ENCODE measurements at places on chromosomes 5 and 9.

DNA sequence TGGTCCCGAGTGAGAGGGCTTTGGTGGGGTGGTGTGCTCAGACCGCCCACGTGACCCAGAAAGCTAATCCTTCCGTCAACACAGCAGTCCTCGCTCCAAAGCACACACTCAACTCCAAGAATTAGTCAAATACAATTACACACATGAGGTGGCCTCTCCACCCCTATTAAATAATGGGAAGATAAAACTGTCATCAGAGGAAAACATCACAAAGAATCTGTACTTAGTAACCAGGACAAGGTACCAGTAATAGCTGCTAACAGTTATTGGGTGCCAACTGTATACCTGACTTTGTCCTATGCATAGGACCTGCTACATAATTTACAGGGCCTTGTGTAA lies 222.8 kb downstream of the HSPA4 start:
- DNase-seq = no peak

DNA sequence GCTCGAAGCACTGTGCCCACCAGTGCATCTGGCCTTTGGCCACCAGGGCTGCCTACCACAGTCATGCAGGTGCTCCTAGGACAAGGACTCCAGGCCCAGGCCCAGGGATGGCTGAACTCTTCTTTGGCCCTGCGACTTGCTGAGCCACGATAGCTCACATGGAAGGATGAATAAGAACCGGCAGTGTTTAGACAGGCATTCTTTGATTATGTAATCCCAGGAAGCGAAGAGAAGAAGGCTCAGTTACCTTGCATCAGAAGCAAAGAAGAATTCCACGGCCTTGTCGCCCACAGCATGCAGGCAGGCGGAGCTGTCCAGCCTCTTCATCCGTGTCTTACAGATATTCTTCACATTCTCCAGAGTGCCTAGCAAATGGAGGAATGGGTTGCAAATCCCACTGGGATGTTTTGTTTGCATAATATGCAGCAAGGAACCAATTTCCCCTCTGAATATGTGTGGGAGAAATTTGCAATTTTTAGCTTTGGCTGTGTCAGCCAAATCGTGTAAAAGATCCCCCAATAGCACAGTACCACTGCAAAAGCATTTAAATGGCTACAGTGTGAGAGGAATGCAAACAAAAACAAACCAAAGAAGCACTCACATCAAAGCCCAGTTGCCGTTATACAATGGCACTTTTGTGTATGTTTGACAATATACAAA lies 29.1 kb downstream of the GFPT2 start:
- no peak for DNase-seq

- DNase-seq = peak; percentile 83
These were observed 75.1 kb downstream of the FGF18 start for GRCh38 chr5:171494452-171495121.

GRCh38 chr5:2465383-2465782 lies 286.1 kb downstream of the IRX2 start:
- DNase-seq = no peak

GRCh38 chr5:37005946-37006540 lies 129.5 kb downstream of the NIPBL start:
- peak; percentile 57 for DNase-seq

GRCh38 chr5:142143878-142144277 lies 35.3 kb downstream of the NDFIP1 start:
- DNase-seq = peak; percentile 67

DNA sequence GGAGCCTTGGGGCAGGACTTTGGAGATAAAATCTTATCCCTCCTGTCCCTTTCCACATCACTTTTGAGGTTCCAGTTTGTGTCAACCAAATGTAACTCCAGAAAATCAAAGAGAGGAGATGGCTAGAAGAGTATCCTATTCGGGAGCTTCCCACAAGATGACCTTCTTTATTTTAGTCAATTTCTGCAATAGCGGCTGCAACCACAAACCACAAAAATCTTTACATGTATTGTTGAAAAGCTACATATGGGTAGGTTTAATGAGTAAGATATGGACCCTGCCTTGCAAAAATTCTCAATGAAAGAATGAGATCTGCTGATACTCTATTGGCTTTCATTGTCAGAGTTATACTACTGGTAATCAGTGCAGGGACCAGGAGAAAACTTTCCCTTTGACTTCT lies 92.2 kb upstream of the MAMDC2 start:
- DNase-seq = no peak

DNA sequence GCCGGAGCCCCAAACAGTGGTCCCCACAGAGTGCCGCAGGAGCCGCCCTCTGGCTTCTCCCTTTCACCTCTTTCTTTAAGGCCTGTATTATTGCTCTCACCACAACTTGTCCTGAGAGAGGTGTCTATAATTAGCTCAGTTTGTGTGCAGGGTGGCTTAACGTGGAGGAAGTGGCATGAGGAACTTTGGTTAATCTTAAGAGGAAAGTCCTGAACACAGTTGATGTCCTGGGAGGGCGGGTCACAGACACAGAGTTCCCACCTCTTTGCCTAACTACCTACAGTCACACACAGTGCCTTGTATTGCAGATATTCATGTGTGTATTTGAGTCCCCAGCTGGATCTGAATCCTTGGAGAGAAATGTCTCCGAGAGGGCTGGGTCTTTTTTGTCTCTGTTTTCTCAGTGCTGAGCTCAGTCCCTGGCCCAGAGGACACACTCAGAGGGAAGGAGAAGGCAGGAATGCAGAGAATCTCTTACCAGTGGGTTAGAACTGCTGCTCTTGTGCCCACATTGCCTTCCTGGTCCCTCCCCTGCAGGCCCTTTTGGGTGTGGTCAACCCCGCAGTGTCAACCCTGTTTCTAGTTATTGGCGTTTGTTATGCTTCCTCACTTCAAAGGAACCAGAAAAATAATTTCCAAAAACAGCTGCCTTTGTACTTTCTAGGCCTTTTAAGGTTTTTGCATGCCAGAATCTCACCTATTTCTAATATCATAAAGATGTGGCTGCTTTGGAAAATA lies 392.5 kb downstream of the KDM4C start:
- peak; percentile 81 for DNase-seq

DNA sequence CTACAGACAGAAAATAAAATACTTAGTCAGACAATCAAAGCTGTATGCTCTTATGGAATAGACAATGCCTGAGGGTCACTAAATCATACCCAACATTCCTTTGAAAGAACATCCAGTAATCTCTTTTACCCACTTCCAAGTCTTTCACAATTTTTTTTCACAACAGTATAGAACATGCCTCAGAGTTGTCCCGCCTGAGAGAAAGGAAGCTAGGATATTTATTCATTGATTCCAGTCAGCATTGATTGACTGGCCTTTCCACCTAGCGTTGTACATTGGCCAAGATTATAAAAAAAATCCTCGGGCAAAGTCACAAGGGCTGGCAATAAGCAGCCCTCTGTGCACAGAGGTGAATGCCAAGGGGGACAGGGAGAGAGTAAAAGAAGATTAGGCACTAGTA lies 318.1 kb upstream of the PIK3R1 start:
- DNase-seq = no peak

DNA sequence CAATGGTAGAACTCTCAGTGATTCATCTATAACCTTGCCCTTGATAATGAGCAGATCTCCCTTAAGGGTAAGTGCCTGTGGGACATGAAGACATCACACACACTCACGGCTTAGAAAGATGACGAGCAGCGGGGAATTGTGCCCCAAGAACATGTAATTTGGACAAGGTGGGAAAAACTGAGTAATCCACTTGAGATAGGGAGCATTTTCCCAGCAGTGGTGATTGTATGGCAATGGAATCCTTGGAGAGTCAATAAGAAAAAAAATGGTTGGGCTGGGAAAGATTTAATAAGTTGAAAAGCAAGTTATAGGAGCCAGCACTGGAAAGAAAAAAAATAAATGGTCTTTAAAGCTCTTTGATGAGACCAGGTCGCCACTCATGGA lies 193.1 kb downstream of the GLIS3 start:
- DNase-seq = no peak

DNA sequence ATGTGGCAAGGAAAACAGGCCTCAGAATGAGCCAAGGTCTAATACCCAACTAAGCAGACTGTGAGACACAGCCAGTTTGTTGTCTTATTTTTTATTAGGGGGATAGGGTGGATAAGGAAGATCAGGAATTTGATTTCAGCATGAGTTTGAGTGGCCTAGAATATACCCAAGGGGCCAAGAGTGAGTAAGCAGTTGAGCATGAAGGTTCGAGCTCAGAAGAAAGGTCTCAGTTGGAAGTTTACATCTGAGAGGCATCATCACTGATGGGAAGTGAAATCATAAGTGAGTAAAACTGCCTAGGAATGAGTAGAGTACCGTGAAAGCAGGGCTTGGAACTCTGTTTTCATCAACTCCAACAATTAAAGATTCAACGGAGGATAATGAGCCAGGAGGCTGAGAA lies 12.6 kb downstream of the PSMD5 start:
- no peak for DNase-seq

DNA sequence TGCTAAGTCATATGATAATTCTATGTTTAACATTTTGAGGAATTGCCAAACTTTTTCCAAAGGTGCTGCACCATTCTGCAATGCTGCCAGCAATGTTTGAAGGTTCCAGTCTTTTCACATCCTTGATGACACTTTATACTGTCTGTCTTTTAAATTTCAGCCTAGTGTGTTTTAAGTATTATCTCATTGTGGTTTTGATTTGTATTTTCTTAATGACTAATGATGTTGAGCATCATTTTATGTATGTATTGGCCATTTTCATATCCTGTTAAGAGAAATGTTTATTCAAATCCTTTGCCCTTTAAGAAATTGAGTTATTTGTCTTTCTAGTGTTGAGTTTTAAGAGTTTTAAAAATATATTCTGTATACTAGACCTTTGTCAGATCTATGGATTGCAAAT lies 5.0 kb upstream of the TEX48 start:
- DNase-seq = no peak

GRCh38 chr5:103951776-103952175 lies 389.2 kb upstream of the NUDT12 start:
- no peak for DNase-seq

GRCh38 chr9:25917731-25918362 lies 239.6 kb upstream of the TUSC1 start:
- DNase-seq = no peak

DNA sequence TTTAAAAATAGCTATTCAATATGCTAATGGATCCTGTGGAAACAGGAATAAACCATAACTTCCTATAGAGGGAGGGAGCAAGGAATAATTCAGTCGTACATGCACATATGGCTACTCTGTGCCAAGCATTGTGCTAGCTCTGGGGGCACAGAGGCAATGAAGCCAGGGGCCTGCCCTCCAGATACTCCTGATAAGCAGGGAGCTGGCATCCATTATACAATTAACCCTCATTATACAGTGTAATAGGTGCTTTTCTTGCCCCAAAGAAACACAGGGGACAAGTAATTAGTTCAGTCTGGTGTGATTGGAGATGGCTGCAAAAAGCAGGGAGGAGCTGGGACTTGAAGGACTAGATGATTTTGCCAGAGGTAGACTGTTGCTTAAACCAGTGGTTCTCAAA lies 200.4 kb downstream of the SREK1 start:
- DNase-seq = no peak

DNA sequence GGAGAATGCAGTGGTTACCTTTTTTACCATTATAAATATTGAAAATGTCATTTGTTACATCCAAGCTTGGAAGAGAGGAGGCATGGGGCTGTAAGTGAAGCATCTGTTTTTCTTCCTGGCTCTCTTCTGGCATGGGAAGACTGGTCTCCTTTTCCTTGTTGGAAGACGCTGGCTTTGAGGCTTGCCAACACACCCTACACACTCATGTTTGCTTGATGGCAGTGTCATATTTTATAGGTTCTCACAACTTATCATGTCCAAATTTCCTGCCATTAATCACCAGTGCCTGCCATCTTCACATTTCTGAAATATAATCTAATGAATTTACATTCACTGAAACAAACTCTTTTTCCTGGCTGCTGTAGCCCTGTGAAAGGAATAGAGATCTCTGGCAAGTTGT lies 252.9 kb downstream of the MAN2A1 start:
- DNase-seq = no peak

- DNase-seq = no peak
These were observed 50.5 kb upstream of the MAMDC2 start for GRCh38 chr9:69993110-69993509.

Measured in hematopoietic multipotent progenitor cell treated with erythropoietin and hydrocortisone succinate and interleukin-3 and kit ligand, for 8 days (in vitro differentiated cells).